ENCODE measurements at places on chromosomes 3 and 15.

GRCh38 chr15:85168642-85169173 is 187.1 kb downstream of the PDE8A start:
- DNase-seq = no peak

DNA sequence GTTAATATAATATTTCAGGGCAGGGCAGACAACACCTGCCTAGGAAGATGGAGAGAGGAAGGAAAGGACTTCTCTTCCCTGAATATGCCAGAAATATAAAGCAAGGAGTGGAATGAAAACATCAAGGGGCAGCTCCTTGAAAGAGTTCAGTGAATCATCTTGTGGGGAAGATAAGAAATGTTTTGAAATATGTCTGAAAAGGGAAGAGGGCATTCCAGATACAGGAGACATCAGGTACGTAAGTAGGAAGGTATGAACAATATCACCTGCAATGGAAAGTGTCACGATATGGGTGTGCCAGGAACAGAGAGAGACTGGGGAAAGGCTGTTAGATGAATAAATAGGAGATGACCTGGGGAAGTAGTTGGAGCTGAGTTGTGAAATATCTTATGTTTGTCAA is 75.8 kb upstream of the WDR72 start:
- no peak for DNase-seq

DNA sequence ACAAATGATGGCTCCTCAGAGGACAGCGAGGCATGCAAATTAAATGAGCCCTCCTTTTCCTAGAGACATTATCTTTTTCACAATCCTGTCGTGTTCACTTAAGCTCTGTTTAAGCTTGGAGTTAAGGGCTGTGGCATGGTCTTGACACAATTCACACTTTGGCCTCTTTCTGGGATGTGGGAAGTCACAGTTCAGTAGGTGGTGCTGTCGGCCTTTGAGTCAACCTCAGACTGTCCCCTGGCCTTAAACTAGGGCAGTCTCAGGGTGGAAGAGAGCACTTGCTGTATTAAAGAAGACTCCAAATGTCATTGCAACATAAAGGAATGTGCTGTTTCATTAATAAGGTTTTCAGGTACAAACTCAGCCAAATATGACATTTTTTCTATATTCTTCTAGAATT is 351.0 kb downstream of the MCTP2 start:
- no peak for DNase-seq

GRCh38 chr15:73838831-73839426 is 34.4 kb upstream of the TBC1D21 start:
- no peak for DNase-seq

DNA sequence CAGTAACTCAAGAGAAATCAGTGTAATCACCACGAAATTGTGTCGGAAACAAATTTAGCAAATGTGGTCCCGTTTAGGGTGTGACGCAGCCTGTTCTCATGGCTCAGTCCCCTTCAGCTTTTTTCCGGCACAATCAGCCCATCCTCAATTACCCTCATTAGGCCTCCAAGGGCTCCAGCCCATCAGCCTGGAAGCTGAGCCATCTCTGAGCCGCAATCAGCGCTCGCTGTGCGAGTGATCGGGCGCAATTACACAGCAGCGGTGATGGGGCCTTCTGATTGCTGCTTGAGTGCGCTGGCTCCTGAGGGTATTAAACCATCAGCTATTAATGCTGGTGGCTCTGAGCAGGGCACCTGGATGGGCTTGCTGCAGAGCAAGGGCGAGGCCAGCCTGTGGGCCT is 55.6 kb downstream of the PLXNA1 start:
- DNase-seq = no peak

GRCh38 chr3:145815707-145816413 is 345.1 kb downstream of the PLOD2 start:
- no peak for DNase-seq

DNA sequence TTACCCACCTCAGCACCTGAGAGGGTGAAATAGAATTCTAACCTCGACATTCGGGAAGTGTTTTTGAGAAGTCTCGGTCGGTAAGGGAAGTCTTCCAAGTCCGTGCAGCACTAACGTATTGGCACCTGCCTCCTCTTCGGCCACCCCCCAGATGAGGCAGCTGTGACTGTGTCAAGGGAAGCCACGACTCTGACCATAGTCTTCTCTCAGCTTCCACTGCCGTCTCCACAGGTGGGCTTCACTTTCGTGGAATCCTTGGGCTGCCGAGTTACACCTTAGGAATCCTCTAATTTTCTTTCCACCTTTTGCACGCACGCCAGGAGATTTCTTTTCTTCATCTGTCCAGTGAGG is 775 bp downstream of the CCNDBP1 start:
- no peak for DNase-seq

DNA sequence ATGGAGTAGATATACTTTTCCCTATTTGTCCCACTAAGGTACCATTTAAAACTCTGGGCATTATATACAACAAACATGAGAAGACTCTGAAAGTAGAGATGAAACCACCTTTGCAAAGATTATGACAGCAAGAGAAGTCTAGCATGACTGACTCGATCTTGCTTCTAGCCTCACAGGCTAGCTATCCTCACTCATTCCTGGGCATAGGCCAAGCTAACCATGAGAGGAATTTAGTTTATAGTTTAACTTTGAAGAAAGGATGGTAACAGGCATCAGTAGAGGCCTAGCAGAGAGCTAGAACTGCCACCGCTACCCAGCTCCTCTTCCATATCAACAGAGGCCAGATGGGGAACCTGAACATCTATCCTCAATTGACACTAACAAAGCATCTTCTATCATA is 63.5 kb upstream of the FSIP1 start:
- no peak for DNase-seq

DNA sequence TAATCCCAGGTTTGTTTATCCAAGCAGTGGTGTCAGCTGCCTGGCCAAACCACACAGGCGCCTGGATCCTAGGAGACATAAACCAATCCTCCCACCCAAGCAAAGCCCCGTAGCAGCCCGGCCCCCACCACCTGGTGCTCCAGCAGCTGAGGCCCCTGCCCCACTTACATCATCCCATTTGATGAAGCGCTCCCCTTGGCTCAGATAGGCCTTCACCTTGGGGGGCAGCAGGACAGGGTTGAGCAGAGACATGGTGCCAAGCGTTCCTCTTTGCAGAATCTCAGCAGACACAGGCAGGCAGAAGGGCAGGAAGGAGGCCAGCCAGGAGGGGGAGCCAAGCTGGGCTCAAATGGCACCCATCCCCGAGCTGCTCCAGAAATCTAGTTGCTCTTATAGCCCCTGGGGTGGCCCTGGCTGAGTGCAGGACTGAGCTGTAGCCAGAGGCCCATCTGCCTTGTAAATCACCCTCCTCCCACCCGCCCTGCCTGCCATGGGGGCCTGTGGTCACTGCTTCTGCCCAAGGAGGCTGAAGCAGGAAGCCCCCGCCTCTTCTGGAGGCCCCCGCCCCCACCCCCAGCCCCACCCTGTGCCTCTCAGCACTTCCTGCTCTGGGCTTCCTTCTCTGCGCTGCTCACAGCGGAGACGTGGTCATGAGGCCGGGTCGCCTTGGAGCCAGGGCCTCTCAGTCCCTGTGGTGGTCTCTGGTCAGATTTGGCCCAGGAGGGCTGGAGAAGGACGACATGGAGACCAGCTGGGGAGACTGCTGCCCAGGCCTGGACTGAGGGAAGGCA is at the start of gene PLCB2:
Gene PLCB2 (minus strand): TSS at position 515 of the 791 bp plus-strand sequence. CDS start 263 bp downstream, at position 252.
- DNase-seq = no peak

- no peak for DNase-seq
These were observed 54.4 kb downstream of the NUP210 start for GRCh38 chr3:13365390-13366379.

GRCh38 chr15:37900326-37901221 is 33.9 kb upstream of the TMCO5A start:
- DNase-seq = no peak

DNA sequence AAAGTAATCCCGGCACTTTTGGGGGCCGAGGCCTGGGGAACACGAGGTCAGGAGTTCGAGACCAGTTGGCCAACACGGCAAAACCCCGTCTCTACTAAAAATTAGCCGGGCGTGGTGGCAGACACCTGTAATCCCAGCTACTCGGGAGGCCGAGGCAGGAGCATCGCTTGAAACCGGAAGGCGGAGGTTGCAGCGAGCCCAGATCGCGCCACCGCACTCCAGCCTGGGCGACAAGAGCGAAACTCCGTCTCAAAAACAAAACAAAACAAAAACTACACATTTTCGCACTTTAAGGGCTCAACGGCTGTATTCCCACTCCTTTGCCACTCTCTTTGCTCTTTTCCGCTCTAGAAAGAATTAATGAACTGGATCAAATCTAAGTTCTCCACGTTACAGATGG is 763 bp upstream of the TRNT1 start:
- no peak for DNase-seq

DNA sequence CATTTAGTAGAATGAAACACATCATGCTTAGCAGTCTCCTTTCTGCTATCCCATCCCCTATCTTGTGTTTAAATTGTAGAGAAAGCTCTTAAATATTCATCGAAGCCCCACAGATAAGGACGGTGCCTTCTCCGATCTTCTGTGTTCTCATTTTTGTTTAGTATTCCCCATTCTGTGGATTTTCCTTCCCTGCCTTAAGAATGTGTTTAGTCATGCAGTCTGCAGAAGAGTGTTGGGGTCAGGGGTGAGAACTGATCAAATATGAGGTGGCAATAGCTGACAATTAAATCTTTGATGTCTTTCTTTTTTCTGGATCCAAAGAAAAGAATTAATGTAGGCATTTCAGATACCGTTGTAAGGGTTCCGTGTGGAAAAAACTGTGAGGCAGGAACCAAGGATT is 9.3 kb upstream of the ANKUB1 start:
- DNase-seq = no peak

DNA sequence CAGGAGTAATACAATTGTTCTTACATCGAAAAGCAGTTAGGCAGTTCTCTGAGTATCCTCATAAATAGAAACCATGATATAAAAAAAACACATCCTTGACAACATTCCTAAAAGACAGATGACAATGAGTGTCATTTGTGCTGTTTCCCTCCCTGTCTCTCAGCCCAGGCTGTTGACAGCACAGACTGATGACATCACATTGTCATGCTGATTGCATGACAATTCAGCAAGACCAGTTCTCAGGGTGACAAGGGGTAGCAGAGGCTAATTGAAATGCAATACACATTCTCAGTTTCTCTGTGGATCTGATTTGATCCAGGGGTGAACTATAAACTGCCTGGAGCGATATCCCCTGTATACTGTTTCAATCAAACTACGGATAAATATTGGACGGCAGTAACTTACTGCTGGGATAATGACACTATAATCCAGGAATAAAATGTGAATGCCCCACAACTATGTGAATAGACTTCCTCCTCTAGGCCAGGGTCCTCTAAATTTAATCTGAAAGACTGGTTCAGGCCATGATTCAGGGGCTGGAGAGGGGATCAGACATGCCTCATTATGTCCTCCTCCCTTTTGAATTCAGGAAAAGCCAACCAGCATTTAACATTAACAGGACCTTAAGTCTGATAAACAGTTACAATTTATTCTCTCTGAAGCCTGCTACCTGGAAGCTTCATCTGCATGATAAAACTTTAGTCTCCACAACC is 16.7 kb upstream of the EIF1B start:
- no peak for DNase-seq

DNA sequence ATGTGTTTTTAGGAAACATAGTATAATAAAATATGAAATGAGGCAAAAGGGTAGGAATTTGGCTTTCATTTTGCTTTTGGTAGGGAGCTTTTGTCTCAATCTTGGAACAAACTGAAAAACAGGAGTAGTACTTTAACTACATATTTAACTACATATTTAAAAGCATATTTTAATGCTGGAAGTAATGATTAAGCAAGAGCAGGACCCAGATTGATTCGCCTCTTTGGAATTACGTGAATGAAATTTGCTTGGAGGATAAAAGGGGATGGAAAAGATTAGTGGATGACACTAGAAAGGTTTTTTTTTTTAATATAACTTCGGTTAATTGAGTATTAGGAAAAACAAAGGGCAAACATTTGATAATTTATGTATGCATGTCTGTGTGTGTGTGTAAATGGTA is 11.2 kb upstream of the TMEM212 start:
- DNase-seq = no peak

DNA sequence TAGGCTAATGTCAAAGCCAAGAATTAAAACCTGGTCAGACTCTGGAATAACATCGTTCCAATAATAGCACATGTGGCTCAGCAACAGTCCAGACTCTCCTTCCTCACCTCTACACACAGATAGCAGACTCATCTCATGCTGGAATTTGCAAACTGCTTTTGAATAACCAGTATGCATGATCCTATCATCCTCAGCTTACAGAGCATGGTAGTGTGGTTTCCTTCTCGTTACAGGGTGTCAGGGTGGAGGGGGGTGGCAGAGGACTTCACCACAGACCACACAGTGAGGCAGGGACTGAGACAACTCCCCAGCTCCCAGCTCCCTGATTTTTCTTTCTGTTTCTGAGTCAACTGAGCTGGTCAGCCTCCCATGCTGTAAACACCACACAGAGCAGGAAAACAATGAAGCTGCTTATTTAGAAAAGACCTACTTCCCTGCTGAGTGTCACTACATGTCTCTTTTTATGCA is 101.6 kb downstream of the RPL22L1 start:
- no peak for DNase-seq

DNA sequence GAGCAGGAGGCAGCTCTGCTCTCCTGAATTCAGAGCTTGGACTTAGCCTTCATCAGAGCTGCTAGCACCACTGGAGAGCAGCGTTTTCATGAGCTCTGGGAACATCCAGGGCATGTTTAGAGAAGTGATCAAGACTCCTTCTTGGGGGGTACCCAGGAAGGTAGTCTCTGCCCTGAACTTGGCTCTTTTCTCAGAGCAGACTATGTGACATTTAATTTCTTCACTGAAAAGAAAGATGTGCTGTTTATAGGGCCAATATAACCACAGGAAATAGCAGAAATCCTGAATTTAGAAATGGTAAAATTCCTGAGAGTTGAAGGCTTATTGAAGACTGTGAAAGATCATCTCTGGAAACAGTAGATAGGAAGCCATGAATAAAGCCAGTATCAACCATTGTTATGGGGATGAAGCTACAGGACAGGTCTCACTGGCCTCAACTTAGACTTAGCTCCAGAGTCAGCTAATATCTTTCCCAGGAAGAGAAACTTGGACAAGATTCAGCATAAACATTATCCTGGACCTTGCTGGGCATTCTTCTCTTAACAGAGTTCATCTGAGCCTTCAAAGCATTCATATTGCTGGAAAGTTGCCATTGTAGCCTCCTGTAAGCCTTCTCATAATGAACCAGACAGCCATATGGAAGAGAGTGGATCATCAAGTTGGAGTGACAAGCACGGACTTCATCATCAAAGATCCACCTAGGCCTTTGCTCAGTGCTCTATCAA is 386.6 kb upstream of the THBS1 start:
- DNase-seq = no peak

DNA sequence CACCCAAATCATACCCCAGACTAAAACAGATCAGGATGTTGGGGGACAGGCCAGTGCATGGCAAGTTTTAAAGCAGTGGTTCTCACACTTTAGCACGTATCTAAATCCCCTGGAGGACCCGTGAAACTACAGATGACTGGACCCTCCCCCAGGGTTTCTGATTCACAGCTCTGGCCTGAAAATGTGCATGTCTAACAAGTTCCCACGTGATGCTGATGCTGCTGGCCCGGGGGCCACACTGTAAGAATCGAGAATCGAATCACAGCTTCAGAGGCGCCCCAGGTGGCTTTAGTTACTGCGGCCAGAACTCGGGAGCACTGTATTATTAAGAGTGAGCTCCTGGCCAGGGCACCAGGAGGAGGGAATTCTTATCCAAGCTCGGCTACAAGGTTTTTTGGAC is 11.6 kb downstream of the ADAMTS17 start:
- no peak for DNase-seq

GRCh38 chr3:169150920-169151319 is 512.6 kb downstream of the MECOM start:
- DNase-seq = no peak

- DNase-seq = no peak
These were observed 790 bp downstream of the DUT start for GRCh38 chr15:48331796-48332641.
